ENCODE measurements at places on chromosomes 5 and 9. TPM values are rescaled to one million over a fixed set of nuclear protein-coding genes. Genes with fewer than 3 reads are reported as not detected.

The DCTN3 gene
- total RNA-seq: 41.3 TPM

The BASP1 gene
- 162 TPM for total RNA-seq

The CDO1 gene
- not detected for total RNA-seq

The TXNDC8 gene
- not detected for total RNA-seq

The TRIM7 gene
- 46.8 TPM for total RNA-seq

Measured in NCI-H460 (cell line).